ENCODE measurements at places on chromosomes 7 and 10.

- no peak for DNase-seq
These were observed 54.3 kb downstream of the EGFR start for GRCh38 chr7:55073051-55073511.

GRCh38 chr10:50421026-50421719 is 169.9 kb upstream of the ASAH2 start:
- peak; percentile 33 for DNase-seq

DNA sequence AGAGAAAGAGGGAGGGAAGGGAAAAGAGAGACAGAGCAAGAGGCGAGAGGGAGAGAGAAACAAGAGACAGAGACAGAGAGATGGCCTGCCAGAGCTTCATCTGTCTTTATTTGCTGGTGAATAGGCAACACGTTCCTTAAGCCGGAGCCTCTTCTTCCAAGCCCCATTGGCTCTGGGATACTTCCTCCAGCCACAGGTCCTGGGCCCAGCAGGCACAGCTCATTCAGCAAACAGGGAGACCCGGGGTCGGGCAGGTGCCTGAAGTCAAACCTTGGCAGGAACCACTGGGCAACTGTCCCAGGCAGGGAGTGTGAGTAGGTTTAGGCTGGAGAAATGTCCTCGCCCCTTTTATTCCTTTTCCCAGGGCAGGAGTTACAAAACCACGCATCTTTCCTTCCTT is 68.2 kb downstream of the MYL10 start:
- DNase-seq: no peak

DNA sequence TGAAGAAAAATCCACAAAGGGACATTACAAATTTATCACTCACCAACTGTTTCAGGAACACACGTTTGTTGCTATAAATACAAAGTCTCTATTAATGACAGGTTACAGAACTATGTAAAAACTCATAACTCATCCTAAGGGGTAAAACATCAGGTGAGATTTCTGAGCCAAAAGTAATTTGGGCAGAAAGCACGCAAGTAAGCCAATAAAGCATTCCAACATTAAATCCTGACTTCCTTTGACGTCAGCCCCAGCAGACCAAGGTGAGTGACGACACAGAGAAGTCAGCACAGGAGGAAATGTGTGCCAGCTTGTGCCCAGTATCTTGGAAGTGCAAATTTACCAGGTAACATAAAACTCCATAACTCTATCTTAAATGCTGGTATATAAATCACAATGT is 45.7 kb downstream of the IMMP2L start:
- no peak for DNase-seq

GRCh38 chr10:59831658-59832503 is 74.5 kb downstream of the CCDC6 start:
- DNase-seq: no peak

GRCh38 chr7:94962661-94963060 is 55.3 kb downstream of the PPP1R9A start:
- DNase-seq: no peak

DNA sequence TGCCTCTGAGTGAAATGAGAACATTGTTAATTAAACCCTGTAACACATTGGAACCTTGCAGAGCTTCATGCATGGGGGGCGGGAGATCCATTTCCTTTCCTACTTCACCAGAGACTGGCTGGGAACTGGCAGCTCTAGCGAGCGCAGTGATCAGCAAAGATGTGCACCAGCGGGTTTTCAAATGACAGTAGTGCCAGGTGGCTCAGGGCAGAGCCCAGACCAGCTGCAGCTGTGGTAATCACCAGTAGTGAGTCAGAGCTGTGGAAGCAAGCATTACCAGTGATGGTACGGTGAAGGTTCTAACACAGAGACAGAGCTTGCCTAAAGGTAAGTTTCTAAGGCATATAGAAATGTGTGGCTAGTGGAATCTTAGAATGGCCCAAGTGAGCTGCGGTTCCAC is 1009.7 kb upstream of the CELF2 start:
- DNase-seq: no peak

GRCh38 chr10:33631991-33632390 is 297.5 kb upstream of the NRP1 start:
- no peak for DNase-seq

Measured in mucosa of gallbladder (tissue), 1 donor.